ENCODE measurements at places on chromosomes 2 and 18.
A peak's percentile ranks its signal among the peaks of the same experiment; 100 is the strongest.

DNA sequence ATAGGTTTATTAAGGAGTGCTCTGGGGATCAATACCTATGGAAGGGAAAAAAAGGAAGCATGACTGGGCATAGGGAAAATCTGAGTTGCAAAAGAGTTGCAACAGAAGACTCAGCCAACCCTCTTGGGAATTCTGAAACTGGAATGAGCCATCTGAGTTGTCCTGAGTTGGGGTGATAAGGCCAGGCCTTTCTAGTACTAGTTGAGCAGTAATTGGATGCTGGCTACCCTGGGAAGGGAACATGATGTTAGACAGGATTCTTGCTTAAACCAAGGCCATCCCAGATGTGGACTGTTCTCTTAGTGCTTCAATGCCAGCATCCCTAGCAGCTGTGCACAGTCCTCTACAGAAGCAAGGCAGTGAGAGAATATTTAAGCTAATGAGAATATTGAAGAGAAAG lies 348.8 kb upstream of the GULP1 start:
- DNase-seq, result no peak

- no peak for DNase-seq
Measured at GRCh38 chr2:145806546-145806945, 1286.6 kb upstream of the ZEB2 start.

GRCh38 chr18:9742524-9743131 lies 34.5 kb downstream of the RAB31 start:
- DNase-seq, result no peak

DNA sequence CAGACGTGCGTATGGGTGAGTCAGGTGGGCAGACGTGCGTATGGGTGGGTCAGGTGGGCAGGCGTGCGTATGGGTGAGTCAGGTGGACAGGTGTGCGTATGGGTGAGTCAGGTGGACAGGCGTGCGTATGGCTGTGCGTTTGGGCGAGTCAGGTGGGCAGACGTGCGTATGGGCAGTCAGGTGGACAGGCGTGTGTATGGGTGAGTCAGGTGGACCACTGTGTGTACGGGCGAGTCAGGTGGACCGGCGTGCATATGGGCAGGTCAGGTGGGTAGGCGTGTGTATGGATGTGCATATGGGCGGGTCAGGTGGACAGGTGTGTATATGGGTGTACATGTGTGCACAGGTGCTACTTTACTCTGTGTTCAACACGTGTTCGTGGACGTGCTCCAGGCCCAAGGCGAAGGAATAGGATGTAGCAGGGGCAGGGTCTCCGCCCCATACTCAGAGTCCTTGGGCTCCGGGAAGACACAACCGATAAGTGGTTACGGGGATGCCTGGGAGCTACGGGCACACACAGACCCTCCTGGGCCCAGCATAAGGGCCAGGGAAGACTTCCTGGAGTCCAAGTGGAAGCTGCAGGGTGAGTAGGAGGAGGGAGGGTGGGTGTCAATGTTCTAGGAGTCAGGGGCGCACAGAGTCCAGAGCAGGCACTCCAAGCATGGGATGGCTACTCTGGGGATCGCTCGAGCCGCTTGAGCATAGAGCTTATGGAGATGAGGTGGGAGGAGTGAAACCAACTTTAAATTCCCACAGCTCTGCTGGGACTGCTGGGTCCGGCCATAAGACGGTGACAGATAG lies 27.1 kb upstream of the KLF11 start:
- DNase-seq, result no peak

DNA sequence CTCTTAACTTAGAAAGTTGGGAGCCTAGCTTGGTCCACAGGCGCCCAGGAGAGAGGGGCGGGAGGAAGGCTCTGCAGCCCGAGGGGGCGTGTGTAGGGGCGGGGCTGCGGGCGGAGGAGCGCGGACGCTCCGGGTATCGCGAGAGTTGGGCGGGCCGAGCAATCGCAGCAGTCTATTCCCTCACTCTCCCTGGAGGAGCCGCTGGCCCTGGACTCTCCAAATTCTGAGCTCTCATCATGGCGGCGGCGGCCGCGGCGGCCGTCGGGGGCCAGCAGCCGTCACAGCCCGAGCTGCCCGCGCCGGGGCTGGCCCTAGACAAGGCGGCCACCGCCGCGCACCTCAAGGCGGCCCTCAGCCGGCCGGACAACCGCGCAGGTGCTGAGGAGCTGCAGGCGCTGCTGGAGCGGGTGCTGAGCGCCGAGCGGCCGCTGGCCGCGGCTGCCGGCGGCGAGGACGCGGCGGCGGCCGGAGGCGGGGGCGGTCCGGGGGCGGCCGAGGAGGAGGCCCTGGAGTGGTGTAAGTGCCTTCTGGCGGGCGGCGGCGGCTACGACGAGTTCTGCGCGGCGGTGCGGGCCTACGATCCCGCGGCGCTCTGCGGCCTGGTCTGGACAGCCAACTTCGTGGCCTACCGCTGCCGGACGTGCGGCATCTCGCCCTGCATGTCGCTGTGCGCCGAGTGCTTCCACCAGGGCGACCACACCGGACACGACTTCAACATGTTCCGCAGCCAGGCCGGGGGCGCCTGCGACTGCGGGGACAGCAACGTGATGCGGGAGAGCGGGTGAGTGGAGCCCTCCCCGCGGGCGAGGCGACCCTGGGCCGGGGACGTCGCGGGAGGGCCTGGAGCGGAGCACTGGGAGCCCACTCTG lies at the start of gene UBR3:
Gene UBR3, plus strand, starts transcription at position 183 of the 869 bp plus-strand sequence. Its CDS starts 54 bp downstream, at position 237.
- peak; percentile 88 for DNase-seq

DNA sequence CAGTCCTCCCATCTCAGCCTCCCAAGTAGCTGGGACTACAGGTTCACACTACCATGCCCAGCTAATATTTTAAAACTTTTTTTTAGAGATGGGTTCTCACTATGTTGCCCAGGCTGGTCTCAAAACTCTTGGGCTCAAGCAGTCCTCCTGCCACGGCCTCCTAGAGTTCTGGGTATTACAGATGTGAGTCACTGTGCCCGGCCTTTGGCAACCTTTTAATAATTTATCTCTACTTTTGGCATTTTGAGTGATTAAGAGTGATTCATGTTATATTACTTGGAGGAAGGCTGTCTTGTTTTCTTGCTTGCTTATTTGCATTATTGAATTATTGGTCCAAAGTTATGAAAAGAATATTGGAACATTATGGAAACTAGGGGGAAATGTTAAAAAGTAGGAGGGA lies 24.3 kb downstream of the NCOA1 start:
- no peak for DNase-seq

- DNase-seq, result no peak
Measured at GRCh38 chr18:47036298-47036874, 965 bp upstream of the ELOA2 start.

DNA sequence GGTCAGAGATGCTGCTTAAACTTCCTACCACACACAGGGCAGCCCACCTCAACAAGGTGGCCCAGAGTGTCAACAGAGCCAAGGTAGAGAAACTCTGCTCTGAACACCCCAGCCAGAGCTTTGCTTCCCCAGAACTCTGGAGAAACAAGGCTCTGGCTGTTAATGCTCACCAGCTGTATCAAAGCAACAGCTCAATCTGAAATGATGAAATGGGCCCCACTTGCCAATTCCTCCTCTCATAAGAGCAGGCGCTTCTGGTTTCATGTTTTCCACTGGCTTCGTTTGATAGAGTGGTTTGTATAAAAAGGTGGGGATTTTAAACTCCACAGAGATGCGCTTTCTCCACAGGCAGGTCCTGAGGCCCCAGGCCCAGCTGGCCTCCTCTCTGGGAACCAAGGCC lies 60.9 kb upstream of the TFCP2L1 start:
- DNase-seq, result no peak

GRCh38 chr2:189952536-189953109 lies 109.9 kb downstream of the MSTN start:
- no peak for DNase-seq

DNA sequence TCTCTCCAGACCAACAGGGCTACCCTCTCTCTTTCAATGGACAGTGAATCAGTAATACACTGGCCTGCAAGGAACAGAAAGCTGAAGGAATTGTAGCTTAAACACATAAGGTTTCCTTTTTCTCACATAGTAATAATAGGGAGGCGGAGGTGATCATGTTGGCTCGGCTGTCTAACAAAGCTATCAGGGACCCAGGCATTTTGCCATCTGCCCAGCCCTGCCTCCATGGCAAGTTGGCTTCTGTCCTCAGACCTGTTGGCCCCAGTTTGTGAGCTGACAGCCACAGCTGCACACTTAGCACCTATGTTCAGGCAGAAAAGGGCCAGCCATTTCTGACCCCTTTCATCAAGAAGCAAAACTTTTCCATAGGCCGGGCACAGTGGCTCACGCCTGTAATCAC lies 2.0 kb upstream of the CHRNG start:
- no peak for DNase-seq

GRCh38 chr2:215357660-215358059 lies 45.8 kb downstream of the ATIC start:
- no peak for DNase-seq

DNA sequence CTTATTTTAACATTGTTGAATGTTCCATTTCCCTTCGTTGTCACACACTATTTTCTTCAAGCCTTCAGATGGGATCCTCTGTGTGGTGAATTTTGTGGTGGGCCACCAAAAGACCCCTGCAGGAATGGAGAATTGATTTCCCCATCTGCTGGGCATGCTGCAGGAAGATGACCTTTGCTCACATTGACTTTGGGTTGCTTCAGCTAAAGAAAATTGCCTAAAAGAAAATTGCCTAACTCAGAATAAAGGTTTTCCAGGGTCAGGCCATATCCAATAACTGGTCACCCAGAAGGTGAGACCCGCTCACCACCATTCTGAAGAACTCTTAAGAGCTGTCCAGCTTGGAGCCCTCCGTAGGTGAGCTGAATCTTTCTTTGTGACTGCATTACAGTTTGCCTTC lies 192.5 kb downstream of the CDH7 start:
- DNase-seq, result no peak

DNA sequence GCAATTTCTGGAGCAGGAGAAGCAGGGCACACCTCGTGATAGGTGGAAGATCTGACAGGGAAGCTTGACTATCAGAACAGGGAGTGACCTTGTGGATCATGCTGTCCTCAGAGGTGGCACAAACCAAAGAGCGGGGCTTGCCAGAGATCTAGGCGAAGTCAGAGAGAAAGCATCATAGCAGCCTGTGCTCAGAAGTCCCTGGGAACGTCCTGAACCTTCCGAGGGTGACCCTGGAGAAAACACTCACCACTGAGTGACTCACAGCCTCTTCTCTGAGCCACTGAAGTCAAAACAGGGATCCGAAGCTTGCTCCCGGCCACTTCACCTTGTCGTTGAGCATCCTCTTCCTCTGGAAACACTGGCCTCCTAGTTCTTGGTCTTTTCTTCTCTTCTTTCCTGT lies 56.7 kb downstream of the IL1R2 start:
- DNase-seq, result no peak

- no peak for DNase-seq
Measured at GRCh38 chr18:76208678-76209306, 286.2 kb downstream of the ZNF516 start.

DNA sequence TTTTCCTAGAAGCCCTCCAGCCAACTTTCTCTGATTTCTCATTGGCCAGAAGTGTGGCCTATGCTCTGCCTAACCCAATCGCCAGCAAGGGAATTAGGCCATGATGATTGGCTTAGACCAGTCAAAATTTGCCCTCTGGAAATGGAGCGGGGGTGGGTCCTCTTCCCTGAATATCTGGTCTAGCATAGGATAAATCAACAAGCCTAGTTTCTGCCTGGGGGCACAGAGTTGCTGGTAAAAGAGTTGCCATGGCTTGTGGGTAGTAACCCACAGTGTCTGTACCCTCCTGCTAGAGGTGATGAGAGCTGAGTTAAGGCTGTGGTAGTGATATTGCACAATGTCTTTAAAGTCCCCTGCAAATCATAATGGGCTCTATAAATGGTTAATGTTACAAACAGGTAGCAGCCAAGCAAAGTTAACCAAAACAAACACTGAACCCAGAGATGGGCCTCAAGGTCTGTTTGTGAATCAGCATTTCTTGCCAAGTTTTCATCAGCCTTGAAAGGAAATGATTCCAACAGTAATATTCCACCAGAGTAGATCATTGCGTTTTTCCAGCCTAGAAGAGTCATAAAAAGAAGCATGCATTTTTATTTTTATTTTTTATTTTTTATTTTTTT lies 19.3 kb downstream of the GALM start:
- no peak for DNase-seq

DNA sequence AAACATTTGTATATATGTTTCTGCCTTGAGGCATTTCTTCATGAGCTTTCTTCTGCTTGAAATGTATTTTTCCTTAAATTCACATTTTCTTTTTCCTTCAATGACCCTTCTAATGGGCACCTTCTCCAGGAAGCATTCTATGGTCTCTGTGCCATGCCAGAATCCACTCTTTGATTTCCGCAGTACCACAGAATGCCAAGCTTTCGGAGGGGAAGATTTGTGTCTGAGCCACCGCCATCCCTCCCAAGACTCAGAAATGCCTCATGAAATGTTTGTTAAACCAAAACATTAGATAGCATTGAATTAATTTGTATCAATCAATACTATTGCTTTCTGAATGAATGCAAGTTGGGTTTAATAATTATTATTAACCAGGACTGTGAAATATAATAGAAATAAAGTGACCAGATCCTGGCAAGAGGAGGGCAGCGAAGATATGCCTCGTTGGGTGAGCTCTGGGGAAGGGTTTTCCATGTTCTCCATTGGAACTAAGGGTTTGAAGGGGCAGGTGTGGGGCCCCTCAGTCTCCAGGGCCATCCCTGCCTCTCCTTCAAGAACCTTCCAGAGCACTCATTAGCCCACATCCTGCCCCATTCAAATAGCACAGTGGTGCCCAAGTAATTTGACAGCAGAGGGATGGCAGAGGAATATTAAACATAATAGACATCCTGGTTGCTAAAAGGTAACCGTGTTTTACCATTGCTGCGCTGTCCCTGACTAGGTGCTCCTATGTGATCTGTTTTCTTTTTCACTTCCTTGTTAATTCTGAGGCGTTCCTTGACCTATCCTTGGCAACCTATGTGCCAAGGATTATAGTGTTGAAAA lies 189.6 kb downstream of the MYCN start:
- no peak for DNase-seq

DNA sequence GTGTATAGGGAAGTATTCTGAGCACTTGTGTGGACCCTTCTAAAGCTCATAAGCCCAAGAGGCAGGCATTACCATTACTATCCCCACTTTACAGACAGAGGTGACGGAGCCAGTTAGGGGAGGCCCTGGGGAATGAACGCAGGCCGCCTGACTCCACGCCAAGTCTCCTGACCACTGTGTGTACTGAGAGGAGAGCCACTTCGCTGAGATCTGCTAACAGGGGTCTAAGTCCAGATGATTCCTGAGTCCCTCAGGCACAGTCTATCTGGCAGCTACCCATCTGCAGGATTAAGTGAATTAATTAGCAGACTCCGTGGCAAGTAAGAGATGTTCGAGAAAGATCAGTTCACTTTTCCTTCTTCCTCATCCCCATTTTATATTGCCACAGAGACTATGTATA lies 13.7 kb downstream of the CYB5A start:
- DNase-seq, result no peak

DNA sequence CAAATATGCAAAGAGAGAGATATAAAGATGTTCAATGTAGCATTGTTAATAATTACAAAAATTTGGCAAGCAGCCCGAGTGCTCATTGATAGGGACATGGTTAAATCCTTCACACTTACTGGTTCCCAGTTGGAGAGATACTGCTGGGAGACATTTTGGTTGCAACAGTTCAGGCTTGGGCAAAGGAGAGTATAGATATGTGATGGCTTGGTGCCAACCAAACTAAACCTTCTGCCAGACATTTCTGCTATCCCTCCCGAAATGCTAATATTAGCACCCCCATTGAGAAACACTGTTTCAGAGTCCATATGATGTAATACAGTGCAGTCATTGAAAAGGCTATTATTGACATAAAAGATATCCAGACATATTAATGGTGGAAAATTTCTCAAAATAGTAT lies 11.5 kb downstream of the GEN1 start:
- DNase-seq, result no peak

- peak; percentile 58 for DNase-seq
Measured at GRCh38 chr2:234288974-234289455, 207.9 kb downstream of the ARL4C start.
